ENCODE measurements at places on chromosomes 5 and 9.

DNA sequence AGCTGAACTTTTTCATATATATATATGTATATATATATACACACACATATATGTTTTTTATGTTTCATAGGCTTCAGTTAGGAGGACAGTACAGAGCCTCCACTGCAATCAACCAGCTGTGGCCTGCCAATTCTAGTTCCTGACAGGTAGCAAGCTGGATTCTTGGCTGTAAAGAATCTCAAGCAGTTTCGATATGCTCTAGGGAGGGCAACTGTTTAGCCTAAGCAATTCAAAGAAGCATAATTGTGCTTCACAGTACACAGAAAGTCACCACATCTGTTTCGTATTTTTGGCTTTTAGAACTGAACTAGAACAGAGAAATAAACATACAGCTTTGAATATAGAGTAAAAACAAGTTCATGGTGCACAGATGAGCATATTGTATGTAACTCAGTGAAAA, 152.4 kb upstream of the ARRDC3 start:
- no peak for DNase-seq

DNA sequence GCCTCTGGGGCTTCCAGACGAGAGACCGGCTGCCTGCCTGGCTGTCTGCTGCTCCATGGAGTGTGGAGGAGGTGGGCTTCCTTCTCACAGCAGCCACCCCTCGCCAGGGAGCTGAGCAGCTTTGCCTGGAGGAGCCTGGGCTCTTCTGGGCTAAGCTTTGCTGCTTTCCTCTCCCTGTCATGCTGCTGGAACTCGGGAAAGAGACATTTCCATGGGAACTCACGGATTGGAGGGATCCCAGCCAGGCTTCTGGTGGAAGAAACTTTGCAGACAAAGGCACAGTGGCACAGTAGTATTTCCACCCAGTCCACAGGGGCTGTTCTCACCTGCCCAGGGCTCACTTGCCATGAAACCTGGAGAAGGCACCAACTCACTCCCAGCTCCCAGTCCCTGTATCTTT, 5.6 kb upstream of the NTNG2 start:
- no peak for DNase-seq

DNA sequence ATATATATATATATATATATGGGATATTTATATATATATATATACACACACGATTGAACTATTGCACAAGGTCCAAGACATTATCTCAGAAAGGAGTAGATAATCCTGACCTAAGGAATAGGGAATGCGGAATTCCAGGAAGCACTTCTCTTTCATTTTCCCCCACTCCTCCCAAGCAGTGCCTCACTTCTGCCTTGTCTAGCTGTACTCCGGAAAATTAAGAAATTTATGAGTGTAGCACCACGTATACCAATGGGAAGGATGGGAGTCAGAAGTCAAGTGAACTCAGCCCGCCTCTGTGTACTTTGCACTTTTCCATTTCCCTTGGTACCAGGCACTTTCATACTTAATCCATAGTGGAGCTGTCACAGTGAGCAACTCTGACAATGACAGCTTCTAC, 10.9 kb downstream of the SLC36A1 start:
- no peak for DNase-seq

- no peak for DNase-seq
These were observed 6.7 kb downstream of the FAM114A2 start for GRCh38 chr5:154031937-154032489.
